ENCODE measurements at places on chromosomes 11 and 22. TPM values are rescaled to one million over a fixed set of nuclear protein-coding genes. Genes with fewer than 3 reads are reported as not detected.

MYBPC3 gene
- total RNA-seq: not detected

- DNase-seq: no peak
- H3K27ac ChIP-seq: no peak overlapping the region
- no peak overlapping the region for H3K4me3 ChIP-seq
- H3K27me3 ChIP-seq: peaks cover 6% of the 10 kb centered on the region
Measured at GRCh38 chr22:40516416-40516815, 120.1 kb downstream of the MRTFA start.

DNA sequence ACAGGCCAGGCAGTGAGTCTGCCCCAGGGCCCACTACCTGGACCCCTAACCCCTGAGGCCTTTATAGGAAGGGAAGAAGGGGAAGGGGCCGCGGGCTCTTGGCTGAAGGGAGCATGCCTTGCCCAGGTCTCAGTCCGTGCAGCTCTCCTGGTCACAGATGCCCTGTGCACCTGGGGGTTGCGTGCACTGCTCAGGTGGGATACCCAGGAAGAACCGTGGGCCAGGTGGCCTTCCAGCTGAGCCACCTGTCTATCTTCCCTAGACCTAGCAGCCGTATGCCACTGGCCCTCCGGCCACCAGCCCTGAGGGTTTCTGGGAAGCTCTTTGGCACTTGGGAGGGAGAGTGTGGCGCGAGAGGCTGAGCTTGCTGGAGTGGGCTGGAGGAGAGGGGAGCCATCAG is 1178.6 kb downstream of the BRD1 start:
- H3K4me1 ChIP-seq: no peaks in the 10 kb centered on the region
- H3K36me3 ChIP-seq: peaks cover 12% of the 10 kb centered on the region
- H3K4me3 ChIP-seq: no peak overlapping the region

DNA sequence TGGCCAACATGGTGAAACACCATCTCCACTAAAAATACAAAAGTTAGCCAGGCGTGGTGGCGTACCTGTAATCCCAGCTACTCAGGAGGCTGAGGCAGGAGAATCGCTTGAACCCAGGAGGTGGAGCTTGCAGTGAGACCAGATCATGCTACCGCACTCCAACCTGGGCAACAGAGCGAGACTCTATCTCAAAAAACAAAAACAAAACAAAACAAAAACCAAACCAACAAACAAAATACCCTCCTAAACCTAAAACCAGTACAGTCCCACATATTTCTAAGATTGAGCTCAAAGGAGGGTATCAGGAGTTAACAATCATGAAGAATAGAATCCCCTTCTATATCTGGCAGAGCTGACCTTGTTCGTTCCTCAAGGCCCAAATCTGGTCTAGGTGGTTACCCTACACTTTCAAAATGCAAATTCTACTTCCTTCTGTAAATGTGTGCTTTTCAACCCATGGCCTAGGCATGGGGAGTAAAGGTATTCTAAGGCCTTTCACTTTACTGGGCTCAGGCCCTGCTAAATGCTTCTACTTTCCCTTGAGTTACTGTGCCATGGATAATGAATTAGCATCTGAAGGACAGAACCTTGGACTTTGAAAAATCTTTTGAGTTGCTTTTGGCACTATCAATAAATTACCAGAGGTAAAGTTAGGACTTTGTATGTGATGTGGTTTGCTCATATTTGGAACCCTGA is 10.4 kb upstream of the PPP2R1B start:
- no peaks in the 10 kb centered on the region for H3K27me3 ChIP-seq
- H3K4me1 ChIP-seq: peaks cover 7% of the 10 kb centered on the region
- H3K27ac ChIP-seq: no peak overlapping the region
- no peak for DNase-seq
- no peak overlapping the region for H3K4me3 ChIP-seq

DNA sequence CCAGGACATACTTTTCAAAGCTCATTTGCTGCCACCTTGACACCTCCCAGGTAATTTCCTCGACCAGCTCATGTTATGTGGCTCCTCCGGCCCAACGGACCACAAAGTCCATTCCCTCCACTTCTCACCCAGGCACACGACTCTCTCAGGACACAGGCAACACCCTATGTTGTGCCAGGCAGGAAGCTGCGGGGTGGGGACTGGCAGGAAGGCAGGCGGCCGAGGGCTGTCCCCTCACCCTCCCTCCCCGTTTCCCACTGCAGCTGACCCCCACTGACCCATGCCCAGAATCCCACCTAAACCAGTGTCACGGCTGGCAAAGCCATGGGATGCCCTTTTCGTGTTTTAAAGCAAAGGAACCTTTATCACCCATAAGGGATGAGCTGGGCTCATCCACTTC is 20.8 kb downstream of the CELSR1 start:
- no peak overlapping the region for H3K27ac ChIP-seq
- no peaks in the 10 kb centered on the region for H3K36me3 ChIP-seq
- DNase-seq: no peak
- no peak overlapping the region for H3K4me3 ChIP-seq

DNA sequence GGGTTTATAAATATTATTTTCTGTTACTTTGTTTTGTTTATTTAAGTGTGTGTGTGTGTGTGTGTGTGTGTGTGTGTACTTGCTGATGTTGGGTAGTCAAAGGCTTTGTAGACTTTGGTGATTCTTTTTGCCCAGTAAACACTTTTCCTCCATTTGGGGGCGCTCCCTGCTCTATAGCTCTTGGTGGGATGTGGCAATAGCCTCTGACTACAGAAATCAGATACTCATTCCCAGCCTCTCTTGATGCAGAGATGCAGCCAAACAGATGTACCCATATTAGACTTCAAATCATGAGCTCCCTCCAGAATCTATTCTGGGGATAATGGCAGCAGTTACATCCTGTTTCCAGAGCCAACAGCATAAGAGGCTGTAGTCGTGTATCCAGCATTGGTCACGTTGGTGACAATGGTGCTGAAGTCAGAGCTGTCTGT is 33.4 kb upstream of the APOL5 start:
- H3K4me3 ChIP-seq: no peak overlapping the region
- no peaks in the 10 kb centered on the region for H3K4me1 ChIP-seq
- no peak for DNase-seq
- no peaks in the 10 kb centered on the region for H3K27me3 ChIP-seq

- H3K36me3 ChIP-seq: peaks cover 4% of the 10 kb centered on the region
- H3K27ac ChIP-seq: peak overlapping the region; percentile 98
- H3K4me1 ChIP-seq: peaks cover 65% of the 10 kb centered on the region
- peak overlapping the region; percentile 74 for H3K4me3 ChIP-seq
Measured at GRCh38 chr22:17970201-17970708, 54.1 kb downstream of the MICAL3 start.

DNA sequence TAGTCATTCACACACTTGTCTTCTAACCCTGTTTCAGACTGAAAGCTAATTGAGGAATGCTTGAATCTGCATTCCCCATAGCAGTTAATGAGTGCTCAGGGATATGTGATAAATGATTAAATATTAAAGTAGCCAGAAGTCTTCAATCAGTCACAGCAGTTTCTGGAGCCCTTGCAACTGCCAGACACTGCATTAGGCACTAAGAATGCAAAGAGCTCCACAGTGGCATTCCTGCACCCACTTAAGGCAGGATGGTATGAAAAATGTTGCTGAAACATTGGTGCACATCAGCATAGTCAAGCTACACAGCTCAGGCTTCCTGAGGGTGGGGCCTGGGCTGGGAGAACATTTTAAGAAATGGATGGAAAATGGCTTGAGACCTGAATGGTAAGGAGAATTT is 6.5 kb downstream of the DTX4 start:
- H3K4me3 ChIP-seq: no peak overlapping the region
- H3K36me3 ChIP-seq: no peaks in the 10 kb centered on the region
- H3K27me3 ChIP-seq: peaks cover 5% of the 10 kb centered on the region
- no peak for DNase-seq
- no peak overlapping the region for H3K27ac ChIP-seq
- peaks cover 4% of the 10 kb centered on the region for H3K4me1 ChIP-seq

DNA sequence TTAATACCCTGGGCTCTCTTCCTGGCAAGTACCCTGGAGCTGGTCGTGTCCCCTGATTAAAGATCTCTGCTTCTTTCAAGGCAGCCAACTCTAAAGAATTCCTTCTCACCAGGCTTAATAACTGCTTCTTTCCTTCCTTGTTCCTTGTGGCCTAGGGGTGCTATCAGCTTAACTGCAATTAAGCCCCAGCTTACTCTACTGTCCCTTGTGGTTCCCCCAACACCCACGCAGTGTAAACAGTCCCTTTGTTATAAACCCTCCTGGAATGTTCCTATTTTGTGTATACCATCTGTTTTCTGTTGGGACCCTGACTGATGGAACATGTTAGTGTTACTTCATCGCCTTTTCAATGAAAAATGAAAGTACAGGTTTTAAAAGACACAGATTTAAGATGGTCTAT is 126.4 kb upstream of the KIRREL3 start:
- DNase-seq: no peak
- no peak overlapping the region for H3K27ac ChIP-seq
- H3K4me1 ChIP-seq: peaks cover 7% of the 10 kb centered on the region
- H3K36me3 ChIP-seq: no peaks in the 10 kb centered on the region

GRCh38 chr22:20656902-20657836 is 116.7 kb upstream of the SERPIND1 start:
- H3K36me3 ChIP-seq: peaks cover 4% of the 10 kb centered on the region
- no peak overlapping the region for H3K4me3 ChIP-seq
- no peak for DNase-seq
- H3K4me1 ChIP-seq: no peaks in the 10 kb centered on the region

GRCh38 chr11:125180413-125181305 is 16.1 kb downstream of the PKNOX2 start:
- H3K4me1 ChIP-seq: peaks cover 18% of the 10 kb centered on the region
- H3K4me3 ChIP-seq: no peak overlapping the region
- peaks cover 4% of the 10 kb centered on the region for H3K36me3 ChIP-seq
- no peak for DNase-seq
